CD8-positive, alpha-beta memory T cell (primary cell): ENCODE measurements at places on chromosomes 3 and 15.

DNA sequence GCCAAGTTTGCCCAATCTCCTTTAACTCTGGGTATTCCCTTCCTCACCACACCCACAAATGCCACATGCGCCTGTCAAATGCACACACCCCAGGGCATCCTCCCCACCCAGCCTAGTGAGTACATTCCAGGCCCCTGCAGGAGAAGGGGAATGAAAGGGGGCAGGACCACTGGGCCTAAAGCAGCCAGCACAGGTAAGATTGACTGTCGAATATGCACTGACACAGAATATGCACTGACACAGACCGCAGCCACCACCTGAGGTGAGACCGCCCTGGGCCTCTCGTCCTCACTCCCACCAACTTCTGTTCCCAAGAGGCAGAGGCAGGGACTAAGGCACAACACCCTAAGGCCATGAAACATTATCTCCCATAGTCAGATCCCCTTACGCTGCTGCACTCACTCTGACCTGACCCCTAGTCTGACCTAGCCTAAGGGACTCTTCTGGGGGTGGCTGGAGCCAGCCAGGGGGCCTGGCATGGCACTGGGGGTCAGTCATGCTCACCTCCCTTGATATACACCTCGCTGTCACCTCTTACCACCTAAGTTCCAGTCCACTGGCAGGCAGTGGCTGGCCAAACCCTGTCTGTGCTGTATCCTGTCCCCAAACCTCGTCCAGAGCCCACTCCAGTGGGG lies 10.8 kb downstream of the AP3B2 start:
- no peak for DNase-seq

GRCh38 chr3:136109499-136109898 lies 86.6 kb downstream of the MSL2 start:
- no peak for DNase-seq

GRCh38 chr3:37197810-37198371 lies 23.5 kb upstream of the LRRFIP2 start:
- DNase-seq = no peak

- DNase-seq = peak; percentile 93
Measured at GRCh38 chr3:141498598-141499223, 11.9 kb downstream of the RASA2 start.

DNA sequence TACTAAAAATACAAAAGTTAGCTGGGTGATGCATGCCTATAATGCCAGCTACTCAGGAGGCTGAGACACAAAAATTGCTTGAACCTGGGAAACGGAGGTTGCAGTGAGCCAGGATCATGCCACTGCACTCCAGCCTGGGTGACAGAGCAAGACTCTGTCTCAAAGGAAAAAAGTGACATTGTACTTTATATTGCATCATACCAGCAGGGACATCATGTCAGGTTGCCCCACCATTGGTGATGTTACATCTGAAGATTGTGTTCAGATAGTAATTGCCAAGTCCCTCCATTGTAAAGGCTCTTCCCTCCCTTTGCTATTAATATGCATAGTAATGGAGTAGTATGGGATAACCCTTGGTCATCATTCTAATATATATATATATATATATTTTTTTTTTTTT lies 44.8 kb downstream of the FOXL2 start:
- DNase-seq = no peak

DNA sequence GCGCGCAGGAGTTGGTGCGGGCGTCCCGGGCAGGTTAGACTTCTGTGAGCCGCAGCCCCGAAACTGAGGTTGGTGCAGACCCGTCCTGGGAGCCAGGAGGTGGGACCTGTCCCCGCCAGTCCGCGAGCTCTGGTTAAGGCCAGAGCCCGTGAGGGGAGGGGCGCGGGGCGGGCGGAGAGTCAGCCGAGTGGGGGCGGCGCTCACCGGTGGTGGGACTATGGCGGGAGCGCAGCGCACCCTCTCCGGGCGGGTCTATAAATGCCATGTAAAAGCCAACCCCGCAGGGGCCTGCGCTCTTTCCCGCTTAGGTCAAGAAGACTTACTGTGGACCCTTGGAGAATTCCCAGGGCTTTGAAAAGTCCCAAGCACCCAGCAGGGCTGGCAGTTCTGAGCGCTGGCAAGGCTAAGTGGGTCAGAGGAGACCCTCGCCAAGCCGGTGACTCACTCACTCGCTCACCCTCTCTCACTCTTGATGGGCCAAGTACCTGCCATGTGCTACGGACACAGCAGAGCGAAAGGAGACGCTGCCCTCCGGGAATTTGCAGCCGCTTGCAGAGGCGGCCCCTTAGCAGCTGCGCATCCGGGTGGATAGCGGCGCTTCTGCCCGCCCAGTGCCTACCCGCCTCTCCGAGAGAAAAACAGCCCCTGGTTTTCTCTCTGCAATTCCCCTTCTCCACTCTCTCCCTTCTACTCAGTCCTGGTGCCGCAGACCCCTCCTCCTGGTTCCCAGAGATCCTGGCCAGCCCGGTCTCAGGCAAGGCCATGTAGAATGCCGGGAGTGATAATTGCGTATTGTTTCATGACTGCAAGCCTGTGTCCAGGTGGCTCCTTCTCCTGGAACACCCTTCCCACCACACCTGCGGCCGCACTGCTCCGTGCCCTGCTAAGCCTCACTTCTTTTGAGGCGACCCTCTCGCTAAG lies at the start of gene ALDH1L1:
ALDH1L1 (minus strand) TSS at position 110 of the 921 bp plus-strand sequence. CDS start 19,607 bp downstream, outside the sequence.
- DNase-seq = no peak

GRCh38 chr15:70132139-70132538 lies 34.4 kb upstream of the TLE3 start:
- DNase-seq = no peak

- DNase-seq = no peak
Measured at GRCh38 chr15:57041416-57041815, 123.0 kb downstream of the TCF12 start.

DNA sequence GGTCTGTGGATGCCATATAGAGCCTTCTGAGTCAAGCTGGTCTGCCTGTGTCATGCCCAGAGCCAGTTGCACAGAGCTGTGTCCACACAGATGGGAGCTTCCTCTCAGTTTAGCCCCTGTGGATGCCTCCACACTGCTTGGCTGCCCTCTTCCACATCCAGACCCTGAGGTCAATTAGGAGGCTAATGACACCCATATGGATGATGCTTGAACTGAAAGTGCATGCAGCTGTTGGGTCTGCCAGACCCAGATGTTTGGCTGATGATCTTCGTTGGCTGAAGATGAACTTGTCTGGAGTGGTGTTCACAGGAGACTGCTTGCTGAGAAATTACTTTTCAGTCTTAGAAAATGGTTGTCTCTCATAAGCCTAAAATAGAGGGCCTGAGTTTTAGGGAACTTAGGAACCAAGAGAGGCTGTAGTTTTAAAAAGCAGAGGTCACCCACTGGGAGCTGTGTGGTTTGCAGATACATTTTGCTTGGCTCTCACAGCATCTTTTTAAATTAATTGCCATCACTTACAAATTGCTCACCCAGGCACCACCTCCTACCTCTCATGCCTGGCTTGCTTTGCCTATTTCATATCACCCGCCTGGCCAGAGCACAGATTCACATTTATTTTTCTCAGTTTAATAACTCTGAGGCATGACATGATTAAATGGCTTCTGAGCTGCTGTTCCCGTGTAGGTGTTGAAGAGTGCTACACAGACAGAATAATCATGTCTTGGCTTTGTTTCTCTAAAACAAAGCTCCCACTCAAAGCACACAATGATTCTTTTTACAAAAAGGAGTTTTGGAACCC lies 176.1 kb downstream of the MINAR1 start:
- DNase-seq = no peak

DNA sequence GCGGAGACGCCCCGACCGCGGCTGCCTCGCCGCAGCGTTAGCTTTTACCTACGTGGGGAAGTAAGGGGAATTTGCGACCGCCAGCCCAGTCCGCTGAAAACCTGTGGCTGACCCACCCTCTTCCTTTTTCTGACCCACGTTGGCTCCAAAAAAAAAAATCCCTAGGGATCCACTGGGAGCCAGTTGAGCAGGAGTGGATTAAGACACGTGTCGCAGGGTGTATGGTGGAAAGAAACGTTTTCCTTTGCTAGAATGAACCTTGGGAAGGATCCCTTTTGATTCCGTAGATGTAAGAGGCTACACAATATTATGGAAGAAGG lies 575 bp upstream of the PCYT1A start:
- no peak for DNase-seq

GRCh38 chr15:33608714-33609113 lies 297.9 kb downstream of the RYR3 start:
- DNase-seq = no peak

DNA sequence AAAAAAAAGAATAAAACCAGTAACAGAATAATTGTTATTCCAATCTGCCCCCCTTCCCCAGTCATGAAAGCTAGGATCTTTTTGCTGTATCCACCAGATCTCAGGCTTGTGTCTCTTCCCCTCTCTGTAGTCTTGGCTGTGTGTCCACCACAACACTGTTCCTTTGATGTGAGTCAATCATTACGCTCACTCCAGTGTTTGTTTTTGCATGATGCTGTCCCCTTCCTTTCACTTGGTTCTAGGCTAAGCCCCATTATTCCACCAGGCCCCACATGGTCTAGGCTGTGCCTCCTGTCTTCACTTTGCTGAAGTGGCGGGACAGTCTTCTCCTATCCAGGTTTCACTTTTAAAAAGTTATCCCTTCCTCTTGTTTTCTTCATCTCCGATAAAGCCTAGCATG lies 13.6 kb downstream of the ACKR2 start:
- no peak for DNase-seq

DNA sequence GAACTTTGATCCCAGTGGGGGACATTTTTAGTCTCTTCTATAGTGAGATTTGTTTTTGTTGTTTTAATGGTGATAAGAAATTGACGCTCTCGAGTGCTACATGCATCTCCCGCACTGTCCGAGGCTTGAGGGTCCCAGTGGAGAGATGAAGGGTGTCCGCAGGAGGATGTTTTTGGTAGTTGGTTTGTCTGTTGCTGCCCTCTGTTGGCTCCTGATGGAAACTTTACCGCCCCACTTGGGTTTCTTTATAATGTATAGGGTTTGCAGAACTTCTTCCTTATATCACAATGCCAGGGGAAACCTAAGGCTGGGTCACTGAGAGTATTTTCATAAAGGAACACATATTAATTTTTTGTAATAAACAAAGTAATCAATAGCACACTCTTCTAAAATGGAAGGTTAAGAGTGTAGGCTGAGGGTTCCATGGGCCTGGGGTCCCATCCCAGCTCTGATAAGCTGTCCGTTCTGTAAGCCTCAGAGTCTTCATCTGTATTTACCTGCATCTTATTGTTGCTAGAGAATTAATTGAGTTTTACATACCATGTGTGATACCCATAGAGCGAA lies 185.3 kb upstream of the FEZF2 start:
- DNase-seq = no peak

- no peak for DNase-seq
Measured at GRCh38 chr3:100089812-100090668, 24.3 kb downstream of the FILIP1L start.

DNA sequence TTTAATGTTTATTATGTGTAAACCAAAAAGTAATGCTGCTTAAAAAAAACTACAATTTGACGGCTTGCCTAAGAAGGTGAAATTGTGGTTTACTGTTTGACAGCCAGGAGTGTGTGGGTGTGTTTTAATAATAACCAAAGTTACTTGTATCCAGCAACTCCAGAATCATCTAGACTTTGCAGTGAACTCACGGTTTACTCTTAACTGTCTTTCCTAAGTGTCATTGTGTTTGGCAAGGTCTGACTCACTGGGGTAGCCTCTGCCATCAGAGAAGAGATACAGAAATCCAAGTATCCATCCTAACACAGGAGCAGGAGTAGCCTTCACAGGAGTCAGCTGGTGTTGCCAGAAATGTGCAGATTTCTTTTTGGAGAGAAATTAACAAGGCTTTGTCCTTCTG lies 151.1 kb downstream of the CTNNB1 start:
- no peak for DNase-seq

- peak; percentile 79 for DNase-seq
Measured at GRCh38 chr3:177201700-177202397, 4.6 kb upstream of the TBL1XR1 start.

DNA sequence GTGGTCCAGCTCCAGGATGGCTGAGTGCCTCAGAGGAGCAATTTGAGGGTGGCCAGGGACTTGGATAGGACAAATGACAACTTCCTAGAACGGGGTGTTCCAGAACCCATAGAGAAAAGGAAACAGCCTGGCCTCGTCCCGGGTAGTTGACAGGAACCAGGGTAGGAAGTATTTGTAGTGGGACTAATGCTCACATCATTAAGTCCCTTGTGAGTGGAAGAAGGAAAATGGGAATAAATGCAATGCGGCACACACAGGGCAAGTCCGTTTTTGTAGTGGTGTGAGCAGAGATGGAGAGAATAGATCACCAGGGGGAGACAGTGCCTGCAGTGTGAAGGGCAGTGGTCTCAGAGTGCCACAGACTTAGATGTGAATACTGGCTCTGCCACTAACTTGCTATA lies 19.6 kb downstream of the TIMP4 start:
- no peak for DNase-seq

DNA sequence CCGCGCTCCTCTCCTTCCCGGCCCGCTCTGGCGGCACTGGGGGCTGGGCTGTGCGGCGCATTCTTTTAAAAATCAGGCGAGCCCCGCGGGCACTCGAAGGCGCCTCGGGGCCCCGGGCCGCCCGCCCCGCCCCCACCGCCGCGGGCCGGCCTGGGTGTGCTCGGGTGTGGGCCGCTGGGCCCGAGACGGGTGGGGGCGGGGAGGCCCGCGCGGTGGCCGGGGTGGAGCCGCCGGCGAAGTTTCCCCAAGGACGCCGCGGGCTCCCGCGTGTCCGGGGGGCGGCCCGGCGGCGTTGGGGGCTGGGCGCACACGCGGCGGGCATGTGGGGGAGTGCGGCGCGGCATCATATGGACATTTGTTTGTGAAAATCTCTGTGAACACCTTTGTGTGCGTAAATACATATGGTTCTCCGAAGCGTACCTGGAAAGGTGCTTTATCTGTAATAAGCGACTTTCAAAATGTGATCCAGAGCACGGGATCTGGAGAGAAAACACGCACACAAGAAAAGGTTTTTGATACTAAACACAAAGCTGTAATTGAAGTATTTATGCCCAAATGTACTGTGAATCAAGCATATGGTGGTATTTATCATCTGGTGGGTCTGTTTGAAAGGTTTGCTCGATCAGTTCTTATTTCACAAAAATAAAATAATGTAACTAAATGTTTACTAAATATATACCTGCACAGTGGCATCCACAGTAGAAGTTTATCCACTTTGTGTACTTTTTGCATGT lies 612 bp upstream of the TBL1XR1 start:
- peak; percentile 46 for DNase-seq

- no peak for DNase-seq
Measured at GRCh38 chr3:43727930-43728329, 37.2 kb downstream of the ABHD5 start.

GRCh38 chr3:42800251-42800650 lies 4.0 kb downstream of the HIGD1A start:
- DNase-seq = no peak

DNA sequence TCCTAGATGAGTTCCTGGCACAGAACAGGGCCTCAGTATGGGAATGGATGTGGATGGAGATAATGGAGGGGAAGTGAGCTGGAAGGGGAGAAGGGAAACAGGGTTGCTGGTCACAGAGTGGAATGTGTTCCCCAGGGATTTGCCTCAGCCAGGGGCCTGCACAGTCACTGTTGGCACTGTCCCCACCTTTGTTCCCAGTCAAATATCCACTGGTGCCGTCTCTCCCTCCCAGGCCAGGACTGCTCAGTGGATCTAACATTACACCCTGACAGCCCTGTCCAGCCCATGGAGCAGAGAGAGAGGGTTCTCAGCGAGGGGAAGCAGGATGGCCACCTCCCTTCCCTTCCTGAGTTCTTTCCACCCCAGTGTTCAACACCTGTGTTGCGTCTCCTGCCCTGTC lies 1.5 kb upstream of the PPP1R2 start:
- DNase-seq = no peak

GRCh38 chr3:32240159-32240545 lies 1.7 kb downstream of the CMTM8 start:
- DNase-seq = no peak

- DNase-seq = no peak
Measured at GRCh38 chr3:54641226-54642014, 286.4 kb downstream of the LRTM1 start.
